ENCODE measurements at places on chromosomes 16 and 17.

DNA sequence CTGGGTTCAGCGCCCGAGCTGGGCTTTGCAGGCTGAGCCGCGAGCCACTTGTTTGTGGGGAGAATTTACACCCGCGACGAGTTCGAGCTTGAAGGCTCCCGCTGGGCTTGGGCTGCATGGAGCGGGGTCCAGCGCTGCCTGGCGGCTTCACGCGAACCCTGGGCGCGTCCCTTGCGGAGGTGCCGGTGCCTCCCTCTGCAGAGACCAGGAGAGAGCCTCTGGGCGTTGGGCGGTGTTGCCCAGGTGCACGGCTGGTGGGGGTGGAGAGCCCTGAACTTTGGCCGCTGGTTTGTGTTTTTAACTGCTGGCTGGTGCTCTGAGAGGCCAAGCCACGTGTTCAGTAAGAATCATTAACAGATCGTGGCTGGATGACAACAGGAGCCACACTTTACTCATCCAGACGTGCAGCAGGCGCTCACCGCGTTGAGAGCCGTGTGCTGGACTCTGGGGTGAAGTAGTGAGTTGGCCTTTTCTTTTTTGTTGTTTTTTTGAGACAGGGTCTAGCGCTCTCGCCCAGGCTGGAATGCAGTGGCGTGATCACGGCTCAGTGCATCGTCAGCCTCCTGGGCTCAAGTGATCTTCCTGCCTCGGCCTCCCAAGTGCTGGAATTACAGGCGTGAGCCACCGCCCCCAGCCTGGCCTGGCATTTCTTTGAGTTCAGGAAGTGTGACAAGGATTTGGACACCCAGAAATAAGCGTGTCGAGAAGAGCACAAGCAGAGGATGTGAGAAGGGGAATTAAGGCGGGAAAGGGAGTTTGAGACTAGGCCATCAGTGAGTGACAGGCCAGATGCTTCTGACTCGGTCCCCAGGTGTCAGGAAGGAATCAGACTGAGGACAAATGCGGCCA is 827 bp downstream of the CDK10 start:
- DNase-seq, result peak; percentile 77

DNA sequence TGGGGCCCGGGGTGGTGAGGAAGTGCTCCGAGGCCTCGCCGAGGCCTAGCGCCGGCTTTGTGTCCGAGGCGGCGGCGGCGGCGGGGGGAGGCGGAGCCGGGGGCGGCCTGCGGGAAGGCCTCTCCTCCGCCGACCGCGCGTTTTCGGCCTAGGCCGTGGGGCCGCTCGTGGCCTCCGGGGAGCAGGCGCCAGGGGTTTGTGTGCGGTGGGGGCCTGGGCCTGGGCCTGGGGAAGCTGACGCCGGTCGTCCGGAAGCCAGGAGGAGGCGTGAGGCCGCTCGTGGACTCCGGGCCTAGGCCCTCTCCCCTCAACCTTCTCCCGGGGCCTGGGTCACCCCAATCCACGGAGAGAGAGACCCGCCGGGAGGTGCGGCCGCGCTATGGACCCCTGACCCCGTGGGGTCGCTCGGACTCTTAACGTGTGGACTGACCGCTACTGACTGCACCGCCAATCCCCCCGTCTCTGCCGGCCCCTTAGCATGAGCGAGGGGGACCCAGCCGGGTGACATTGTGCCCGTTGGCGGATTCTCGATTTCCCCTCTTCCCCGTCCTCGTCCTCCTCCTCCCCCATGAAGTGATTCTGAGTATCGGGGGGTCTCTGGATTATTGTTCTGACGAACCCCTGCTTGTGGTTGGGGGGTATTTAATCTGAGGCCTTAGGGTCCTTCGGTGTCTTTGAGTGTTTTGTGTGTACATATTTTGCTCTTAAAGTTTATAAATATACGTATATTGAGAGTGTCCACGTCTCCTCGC is 660 bp downstream of the RBBP6 start:
- peak; percentile 47 for DNase-seq

DNA sequence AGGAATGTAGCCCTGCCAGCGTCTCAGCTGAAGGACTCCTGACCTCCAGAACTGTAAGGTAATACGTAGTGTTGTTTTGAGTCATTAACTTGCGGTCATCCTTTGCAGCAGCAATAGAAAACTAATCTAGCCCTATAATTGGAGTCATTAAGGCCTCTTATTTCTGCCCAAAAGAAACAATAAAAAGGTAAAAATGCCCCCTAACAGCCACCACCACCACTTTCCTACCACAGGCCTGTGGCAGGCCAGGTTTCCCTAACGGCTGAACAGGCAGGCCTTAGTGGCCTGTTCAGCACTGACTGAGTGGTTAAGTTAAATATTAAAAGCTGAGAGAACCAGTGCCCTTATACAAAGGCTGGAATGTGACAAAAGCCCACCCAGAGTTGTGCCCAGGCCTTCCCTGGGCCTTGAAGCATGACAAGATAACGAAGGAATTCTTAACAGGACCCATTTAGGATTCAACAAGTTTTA is 286.5 kb upstream of the ERCC4 start:
- no peak for DNase-seq

DNA sequence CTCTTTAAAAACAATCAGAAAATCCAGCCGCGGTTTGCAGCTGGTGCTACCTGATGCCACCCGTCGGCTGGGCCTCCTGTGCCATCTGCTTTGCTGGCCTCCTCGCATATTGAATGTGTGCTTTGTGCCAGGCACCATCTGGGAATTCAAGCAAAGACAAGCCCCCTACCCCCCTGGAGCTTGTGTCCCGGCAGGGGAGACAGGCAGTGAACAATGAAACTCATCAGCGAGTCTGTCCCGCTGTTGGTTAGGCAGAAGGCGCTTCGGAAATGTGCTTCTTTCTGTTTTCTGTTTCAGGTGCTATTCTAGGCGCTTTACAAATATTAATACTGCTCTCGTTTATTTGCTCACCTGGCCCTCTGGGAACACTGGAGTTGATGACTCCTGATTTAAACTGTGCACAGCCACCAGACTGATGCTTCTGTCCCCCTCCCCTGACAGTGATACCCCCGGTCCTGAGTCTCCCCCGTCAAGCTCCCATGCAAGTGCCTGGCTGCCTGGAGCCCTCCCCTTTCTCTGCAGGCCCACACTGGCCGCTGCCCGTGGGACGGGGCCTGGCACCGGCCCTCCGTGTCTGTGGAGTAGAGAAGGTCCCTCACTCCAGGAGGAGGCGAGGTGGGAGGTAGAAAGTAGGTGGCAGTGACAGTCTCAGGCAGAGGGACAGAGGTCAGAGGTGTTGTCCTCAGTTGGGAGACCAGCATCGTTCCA is 126.1 kb upstream of the PLCG2 start:
- no peak for DNase-seq

- DNase-seq, result peak; percentile 38
Observed at GRCh38 chr16:85878875-85879274, 20.1 kb upstream of the IRF8 start.
